ENCODE measurements at places on chromosomes 2 and 18.

- no peak for DNase-seq
These were observed 120.8 kb downstream of the NFATC1 start for GRCh38 chr18:79516441-79516931.

GRCh38 chr18:33440060-33441043, at the start of gene CCDC178:
Gene CCDC178, minus strand, starts transcription at chr18:33440721. Its CDS starts 28,633 bp downstream, at chr18:33412088.
- DNase-seq, result no peak

DNA sequence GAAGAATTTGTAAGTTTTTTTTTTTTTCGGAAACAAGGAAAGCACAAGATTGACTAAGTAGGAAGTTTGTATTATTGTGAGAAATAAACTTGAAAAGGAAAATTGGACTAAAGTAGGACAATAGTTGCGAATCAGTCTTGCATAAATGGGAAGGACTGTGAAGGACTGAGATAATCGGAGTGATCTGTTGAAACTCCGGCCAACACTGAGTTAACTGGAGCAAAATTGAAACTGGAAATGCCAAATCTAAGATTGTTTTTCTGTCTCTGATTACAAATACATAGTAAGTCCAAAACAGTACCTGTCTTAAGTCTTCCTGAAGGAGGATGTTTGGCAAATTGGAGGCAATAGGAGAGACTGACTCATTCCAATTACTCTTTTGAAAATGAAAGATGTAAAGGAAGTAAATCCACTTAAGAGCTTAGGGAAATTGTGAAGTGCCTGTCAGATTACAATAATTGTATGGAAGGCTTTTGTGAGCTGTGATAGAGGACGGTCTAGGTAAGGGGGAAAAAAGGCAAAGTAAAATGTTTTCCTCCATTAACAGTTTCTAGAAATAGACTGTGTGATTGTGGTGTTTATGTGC, 204.9 kb upstream of the CYRIA start:
- no peak for DNase-seq

DNA sequence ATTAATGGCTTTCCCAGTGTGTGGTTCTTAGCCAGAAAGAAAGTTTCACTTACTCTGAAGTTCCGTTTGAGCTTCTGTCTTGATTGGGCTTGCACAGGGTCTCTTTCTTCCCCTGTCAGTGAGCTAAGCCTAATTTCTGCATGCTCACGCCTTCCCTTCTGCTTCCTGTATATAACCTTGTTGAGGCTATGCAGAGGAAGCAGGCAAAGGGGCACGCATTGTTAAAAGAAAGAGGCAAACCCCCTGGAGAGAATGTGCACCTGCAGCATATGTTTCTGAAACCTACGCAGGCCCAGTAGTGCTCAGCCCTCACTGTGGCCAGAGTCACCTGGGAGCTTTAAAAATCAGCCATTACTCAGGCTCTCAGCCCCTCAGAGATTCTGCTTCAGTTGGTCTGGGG, 14.5 kb upstream of the PLA2R1 start:
- DNase-seq, result no peak

GRCh38 chr18:48932462-48932818, 18.3 kb downstream of the SMAD7 start:
- no peak for DNase-seq

DNA sequence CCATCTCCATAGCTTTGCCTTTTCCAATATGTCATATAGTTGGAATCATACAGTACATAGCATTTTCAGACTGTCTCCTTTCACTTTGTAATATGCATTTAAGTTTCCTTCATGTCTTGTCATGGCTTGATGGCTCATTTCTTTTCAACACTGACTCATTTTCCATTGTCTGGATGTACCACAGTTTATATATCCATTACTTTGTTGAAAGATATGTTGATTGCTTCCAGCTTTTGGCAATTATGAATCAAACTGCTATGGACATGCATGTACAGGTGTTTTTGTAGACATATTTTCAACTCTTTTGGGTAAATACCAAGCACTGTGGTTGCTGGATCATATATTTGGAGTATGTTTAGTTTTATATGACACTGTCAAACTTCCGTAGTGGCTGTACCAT, 26.3 kb downstream of the ACSL3 start:
- DNase-seq, result no peak

- DNase-seq, result no peak
These were observed 82.5 kb downstream of the LIMS1 start for GRCh38 chr2:108616751-108617161.

GRCh38 chr2:189540551-189540950, 40.0 kb downstream of the SLC40A1 start:
- no peak for DNase-seq

- DNase-seq, result no peak
These were observed 33.2 kb downstream of the ZNF892 start for GRCh38 chr2:95240556-95240955.

GRCh38 chr2:211447548-211447947, 891.1 kb downstream of the CPS1 start:
- no peak for DNase-seq

DNA sequence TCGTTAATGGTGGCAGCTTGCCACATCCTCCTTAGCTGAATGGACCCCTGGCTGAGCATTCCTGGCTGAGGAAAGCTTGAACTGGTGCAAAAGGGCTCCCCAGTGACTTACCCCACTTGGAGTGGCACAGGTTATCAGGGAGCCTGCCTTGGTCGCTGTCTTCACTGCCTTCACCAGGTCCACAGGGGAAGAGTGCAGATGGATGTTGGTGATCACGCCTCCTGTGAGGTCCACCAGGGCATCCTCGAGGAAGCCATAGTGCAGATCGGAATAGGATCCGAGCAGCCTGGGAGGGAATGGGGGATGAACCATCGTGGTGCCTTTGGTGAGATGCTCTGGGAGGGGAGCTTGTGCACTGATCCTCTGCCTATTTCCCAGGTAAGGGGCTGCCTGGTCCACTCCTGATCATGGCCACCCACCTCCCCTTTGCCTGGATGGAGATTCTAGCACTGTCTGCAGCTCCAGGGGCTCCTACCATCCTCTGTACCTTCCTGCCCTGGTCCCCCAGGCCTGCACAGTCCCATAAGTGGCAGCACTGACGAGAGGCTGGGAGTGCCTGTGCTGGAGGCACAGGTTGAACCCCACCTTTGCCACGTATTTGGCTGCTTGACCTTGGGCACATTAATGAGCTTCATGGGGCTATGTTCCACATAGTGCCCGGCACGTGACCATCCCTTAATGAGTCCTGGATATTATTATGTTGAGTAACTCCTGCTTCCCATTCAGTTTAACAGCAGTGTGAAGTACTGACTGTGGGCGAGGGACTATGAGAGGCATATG, 43.0 kb downstream of the CAPN13 start:
- DNase-seq, result no peak

GRCh38 chr18:33875029-33875565, 297.1 kb downstream of the ASXL3 start:
- DNase-seq, result no peak

- no peak for DNase-seq
These were observed 4.5 kb upstream of the KIDINS220 start for GRCh38 chr2:8841932-8842331.

DNA sequence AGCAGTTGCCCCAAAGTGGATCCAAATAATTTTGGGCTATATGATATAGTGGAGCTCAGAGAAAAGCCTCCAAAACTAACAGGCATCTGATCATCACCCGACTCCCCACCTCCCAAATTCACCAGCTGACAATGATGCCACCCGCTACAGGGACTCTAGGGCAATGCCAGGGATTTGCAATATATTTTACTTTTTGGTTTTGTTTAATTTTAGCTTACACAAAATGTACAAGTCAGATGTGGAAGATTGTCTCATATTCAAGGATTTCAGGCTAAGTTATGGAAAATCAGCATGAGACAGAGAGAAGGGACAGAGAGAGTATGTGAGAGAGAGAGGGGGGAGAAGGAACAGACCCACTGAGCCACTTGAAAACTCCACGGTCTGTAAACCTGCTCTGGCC, 187.4 kb downstream of the TMEM247 start:
- no peak for DNase-seq

DNA sequence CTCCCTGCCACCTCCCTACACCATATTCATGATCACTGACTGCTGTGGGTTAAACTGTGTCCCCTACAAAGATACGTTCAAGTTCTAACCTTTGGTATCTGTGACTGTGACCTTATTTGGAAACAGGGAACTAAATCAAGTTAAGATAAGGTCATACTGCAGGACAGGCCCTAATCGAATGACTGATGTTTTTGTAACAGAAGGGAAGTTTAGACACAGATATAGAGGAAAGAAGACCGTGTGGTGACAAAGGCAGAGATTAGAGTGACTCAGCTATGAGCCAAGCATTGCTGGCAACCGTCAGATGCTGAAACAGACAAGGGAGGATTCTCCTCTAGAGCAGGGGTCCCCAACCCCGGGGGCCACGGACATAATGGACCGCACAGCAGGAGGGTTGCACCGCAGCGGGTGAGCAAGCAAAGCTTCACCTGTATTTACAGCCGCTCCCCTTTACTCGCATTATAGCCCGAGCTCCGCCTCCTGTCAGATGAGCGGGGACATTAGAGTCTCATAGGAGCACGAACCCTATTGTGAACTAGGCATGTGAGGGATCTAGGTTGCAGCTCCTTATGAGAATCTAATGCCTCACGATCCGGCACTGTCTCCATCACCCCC, 28.9 kb upstream of the RNF152 start:
- no peak for DNase-seq

DNA sequence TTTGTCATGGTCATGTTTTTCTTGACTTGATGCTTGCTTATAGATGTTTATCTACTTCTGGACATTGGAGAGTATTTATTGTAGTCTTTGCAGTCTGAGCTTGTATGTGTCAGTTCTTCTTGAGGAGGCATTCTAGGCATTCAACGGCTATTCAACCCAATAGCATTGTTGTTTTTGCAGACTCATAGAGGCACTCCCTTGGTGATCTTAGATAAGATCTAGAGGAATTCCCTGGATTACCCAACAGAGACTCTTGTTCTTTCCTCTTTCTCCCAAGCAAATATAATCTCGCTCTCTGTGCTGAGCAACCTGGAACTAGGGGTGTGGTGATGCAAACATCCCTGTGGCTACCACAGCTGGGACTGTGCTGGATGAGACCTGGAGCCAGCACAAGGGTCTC, 40.4 kb downstream of the SYT4 start:
- DNase-seq, result no peak

- no peak for DNase-seq
These were observed 114.5 kb downstream of the RGPD3 start for GRCh38 chr2:106353676-106354075.

DNA sequence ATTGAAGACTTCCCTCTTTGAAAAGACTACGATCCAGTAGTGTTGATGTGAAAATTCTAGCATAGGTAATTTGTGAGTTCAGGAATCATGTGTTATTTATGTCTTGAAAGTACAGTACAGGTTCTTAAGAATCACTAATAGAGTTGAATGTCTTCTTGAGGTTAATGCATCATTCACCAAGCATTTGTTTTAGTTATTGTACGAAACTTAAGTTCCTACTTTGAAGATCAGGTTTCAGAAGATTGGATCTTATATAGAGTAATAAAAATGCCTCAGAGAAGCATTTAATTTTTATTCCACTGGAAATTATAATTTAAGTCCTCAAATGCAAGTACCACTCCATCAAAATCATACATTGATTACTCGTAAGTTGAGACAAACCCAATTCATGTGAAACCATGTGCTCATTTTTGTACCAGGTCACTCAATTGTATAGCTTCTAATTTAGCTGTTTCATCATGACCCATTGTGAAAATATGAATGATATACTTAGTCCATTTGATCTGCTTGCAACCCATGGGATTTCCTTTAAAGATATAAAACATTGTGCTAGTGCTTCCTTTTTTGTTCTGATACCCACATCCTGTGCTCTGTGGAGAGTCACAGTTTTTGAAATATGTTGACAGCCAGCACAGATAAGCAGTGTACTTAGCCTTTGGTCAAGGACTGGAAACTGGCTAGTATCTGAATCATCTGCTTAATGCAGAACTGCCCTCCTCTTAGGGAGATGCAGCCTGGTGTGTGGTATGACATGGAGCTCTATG, 22.5 kb upstream of the RAB27B start:
- DNase-seq, result no peak

GRCh38 chr2:37713258-37713700, 41.8 kb upstream of the CDC42EP3 start:
- no peak for DNase-seq

DNA sequence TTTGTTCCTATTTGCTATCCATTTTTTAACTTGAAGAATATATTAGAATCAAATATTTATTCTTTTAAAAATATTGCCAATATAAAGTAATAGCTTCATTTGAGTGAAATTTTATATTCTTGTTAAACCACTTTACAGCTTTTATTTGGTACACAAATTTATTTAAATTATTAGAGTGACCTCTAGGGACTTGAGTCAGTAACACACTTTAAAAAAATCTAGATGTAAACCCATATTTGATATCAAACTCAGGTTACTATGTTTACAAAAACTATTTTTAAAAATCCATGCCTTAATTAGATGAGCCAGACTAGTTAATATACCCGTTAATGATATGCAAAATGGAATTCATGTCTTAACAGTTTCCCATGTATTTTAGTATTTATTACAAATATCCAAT, 134.6 kb downstream of the MAP4K4 start:
- DNase-seq, result no peak

DNA sequence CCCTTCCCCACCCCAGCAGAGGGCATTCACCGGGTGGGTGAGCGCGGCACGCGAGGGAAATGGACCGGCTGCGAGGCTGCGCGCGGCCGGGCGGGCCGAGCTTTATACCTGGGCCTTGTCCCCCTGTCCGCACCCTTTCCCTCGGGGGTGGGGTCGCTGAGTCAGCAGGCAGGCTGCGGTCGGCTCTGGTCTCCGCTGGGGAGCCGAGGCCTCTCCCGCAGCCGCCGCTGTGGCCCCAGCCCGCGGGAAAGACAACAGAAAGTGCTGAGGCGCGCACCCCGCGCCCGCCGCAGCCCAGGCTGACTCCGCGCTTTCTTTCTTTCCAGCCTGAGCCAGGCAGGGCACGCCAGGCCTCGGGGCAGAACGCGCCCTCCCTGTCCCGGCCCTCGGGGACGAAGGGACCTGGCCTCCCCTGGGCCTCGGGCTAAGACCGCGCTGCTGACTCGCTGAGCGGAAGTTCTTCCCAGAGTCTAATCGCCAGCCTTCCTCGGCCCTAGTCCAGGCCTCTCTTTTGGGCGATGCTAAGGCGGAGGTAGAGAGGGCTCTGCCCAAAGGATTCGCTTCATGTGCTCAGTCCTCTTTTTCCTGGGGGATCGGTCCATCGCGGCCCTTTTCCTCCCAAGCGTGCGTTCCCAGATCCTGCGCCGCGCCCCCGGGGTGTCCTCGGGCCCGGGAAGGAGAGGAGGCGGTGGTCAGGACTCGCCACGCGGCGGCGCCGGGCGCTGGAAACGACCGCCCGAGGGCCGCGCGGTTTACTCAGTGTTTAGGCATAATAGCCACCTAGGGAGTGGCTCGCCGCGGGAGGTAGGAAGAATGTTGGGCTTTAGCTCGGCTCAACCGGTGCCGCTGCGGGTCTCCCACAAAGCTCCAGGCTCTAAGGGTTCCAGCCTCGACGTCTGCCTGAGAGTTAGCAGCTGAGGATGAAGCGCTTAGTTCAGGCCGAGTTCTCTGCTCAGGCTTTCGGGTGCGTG, at the start of gene CRYBA2:
Gene CRYBA2 (minus strand): TSS at position 78 of the 971 bp plus-strand sequence. CDS start 246 bp downstream, outside the sequence.
- DNase-seq, result no peak

GRCh38 chr2:222942561-222942960, 81.7 kb downstream of the ACSL3 start:
- no peak for DNase-seq

Measured in stimulated activated CD8-positive, alpha-beta memory T cell treated with anti-CD3 and anti-CD28 coated beads, Interleukin-4, amount 100 ng/mL, for 1 hour (primary cell).